KG1 (cell line): ENCODE measurements at places on chromosomes 2 and 18.

DNA sequence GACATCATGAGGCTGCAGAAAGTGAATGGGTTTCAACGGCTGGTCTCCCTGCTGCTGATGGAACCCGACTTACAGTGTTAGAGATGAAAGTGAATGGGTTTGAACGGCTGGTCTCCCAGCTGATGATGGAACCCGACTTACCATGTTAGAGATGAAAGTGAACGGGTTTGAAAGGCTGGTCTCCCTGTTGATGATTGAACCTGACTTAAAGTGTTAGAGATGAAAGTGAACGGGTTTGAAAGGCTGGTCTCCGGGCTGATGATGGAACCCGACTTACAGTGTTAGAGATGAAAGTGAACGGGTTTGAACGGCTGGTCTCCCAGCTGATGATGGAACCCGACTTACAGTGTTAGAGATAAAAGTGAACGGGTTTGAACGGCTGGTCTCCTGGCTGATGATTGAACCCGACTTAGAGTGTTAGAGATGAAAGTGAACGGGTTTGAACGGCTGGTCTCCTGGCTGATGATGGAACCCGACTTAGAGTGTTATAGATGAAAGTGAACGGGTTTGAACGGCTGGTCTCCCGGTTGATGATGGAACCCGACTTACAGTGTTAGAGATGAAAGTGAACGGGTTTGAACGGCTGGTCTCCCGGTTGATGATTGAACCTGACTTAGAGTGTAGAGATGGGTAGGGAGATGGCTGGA is 76.1 kb upstream of the ALKAL2 start:
- no peak for DNase-seq

DNA sequence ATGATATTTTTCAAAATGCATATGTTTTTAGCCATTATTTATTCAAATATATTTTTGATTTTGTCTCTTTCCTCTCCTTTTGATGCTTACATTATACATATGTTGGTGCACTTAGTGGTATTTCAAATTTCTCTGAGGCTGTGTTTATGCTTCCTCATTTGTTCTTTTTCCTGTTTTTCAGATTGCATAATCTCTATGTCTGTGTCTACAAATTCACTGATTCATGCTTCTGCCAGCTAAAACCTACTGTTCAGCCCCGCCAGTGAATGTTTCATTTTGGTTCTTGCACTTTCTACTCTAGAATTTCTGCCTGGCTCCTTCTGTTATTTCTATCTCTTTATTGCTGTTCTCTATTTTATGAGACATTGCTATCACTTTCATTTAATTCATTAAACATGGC is 951.7 kb upstream of the CNTNAP5 start:
- no peak for DNase-seq

DNA sequence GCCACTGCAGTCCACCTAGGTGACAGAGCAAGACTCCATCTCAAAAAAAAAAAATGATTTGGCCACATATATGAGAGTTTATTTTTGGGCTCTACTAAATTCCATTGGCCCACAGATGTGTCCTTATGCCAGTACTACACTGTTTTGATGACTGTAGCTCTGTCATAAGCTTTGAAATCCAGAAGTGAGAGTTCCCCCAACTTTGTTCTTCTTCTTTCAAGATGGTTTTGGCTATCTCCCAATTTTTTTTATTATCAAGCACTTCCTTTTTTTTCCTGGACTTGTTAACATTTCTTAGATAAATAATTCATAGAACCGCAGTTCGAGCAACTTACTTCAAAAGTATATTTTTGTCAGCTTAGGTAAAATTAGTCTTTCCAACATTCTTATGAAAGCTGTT is 96.9 kb downstream of the TSHZ1 start:
- no peak for DNase-seq

GRCh38 chr2:178109813-178110212 is 2.4 kb upstream of the RBM45 start:
- no peak for DNase-seq
